ENCODE measurements at places on chromosomes 1 and 21.

DNA sequence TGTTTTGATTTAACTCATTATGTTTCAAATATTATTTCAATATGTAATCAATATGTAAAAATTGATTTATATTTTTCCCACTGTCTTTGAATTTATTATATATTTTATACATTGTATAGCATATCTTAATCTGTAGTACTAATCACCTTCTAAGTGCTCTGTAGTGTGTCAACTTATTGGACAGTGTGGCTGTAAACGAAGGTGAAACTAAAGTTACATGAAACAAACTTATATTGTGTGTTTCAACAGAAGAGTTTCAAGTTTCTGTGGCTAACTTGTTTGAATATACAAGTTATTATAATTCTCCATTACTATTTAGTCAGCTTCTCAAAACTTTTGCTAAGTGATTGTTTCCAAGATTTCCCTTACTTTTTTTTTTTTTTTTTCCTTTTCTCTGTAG is 175.8 kb downstream of the DHRS3 start:
- DNase-seq, result no peak

DNA sequence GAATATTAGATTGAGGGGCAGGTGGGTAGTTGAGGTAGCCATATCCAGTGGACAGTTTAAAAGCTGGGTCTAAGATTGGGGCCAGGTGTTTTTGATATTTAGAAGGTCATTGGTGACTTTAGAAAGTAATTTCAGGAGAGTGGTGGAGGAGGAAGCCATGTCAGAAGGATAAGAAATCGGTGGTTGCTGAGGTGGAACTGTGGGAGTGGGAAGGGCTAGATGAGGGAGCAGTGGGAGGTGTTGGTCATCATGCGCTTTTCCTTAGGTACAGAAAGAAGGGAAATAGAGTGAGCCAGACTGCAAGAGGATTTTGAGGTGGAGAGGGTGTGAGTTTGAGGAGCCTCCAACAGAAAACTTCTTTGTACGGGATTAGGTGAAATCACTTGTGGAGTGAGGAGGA is 7.2 kb downstream of the MTR start:
- DNase-seq, result no peak

DNA sequence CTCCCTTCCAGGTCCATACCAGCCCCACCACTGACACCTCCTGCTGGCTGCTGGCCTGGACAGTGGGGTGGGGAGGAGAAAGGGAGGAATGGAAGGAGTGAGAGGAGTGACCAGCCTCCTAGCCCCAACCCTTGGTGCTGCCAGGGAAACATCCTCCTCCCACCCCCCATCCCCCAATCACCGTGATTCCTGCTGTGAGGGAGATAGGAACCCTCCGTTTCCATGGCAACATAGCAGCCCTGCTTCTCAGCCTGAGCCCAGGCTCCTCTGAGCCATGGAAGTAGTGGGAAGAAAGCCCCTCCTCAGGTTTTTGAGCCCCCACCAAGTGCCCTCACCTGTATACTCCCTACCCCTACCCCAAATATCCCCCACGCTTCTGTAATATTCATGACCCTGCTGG is 44.4 kb upstream of the SCMH1 start:
- DNase-seq, result no peak

DNA sequence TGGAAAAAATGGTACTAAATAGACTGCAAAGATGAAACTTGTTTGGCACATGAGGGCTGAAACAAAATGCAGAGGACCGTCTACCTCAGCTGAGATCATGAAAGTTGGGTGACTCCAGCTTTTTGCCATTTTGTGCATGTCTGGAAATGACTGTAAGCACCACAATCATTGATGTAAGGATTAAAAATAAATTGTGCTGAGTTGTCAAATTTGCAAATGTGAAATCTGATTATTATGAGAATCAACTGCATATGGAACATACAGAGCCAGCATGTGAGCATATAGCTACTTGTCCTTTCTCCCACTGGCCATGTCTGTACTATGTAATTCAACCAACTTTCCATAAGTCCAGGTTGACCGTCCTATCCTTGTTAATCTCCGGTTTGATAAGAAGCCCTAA is 736.9 kb upstream of the PRMT6 start:
- no peak for DNase-seq

GRCh38 chr21:35573472-35574374 is 486.6 kb downstream of the SETD4 start:
- no peak for DNase-seq

DNA sequence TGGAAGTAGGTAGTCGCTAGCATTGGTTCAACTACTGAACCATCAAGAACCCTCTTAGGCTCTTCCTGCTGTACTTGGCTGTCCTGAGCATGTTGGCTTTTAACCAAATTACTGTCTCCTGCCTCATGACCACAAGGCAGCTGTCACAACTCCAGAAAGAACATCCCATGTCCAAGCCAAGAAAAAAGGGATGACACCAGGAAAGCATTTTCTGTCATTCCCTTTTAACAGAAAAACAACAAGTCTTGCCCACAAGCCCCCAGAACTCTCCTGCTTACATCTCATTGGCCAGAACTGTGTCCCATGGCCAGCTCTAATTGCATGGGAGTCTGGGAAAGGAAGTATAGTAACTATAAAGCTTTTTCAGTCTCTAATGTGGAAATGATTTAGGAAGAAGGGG is 2.4 kb upstream of the RNU5D-1 start:
- no peak for DNase-seq
